Stimulated activated CD8-positive, alpha-beta memory T cell treated with anti-CD3 and anti-CD28 coated beads, Interleukin-7, amount 100 ng/mL, for 24 hours (primary cell): ENCODE measurements at places on chromosomes 13 and 19.

DNA sequence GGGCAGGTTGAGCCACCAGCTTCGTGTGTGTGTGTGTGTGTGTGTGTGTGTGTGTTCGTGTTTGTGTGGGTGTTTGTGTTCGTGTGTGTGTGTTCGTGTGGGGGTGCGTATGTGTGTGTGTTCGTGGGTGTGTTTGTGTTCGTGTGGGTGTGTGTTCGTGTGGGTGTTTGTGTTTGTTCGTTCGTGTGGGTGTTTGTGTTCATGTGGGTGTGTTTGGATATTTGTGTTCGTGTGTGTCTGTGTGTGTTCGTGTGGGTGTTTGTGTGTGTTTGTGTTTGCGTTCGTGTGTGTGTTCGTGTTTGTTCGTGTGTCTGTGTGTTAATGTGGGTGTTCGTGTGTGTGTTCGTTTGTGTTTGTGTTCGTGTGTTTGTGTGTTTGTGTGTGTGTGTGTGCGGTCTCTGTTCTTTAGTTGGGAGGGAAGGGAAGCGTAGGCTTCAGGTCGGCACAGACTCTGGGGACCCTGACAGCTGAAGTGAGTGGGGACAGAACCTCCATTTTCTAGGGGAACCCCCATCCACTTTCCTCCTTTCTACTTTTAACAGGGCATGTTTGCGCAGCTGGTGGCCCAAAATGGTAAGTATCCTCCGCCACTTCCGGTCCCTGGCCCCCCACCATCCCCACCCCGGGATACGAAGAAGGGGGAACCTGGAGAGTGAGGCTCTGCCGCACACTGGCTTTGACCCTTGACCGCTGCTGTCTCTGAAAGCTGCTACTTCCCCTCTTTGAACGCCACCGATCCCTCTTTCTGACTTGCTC is 1.6 kb downstream of the TNFSF9 start:
- no peak for DNase-seq

DNA sequence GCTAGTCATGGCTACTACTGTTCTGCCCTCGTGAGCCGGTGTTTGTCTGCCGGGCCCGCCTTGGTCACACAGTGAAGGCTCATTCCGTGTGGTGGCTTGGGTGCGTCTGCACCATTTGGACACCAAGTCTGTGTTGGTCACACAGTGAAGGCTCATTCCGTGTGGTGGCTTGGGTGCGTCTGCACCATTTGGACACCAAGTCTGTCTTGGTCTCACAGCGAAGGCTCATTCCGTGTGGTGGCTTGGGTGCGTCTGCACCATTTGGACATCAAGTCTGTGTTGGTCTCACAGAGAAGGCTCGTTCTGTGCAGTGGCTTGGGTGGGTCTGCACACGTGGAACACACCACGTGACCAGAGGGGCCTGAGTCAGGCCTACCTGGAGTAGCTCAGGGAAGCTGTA is 29.0 kb upstream of the DCUN1D2 start:
- no peak for DNase-seq

GRCh38 chr19:57558525-57558924 is 1.1 kb downstream of the ZNF550 start:
- DNase-seq: no peak

GRCh38 chr19:632579-633067 is 714 bp downstream of the POLRMT start:
- DNase-seq: no peak

DNA sequence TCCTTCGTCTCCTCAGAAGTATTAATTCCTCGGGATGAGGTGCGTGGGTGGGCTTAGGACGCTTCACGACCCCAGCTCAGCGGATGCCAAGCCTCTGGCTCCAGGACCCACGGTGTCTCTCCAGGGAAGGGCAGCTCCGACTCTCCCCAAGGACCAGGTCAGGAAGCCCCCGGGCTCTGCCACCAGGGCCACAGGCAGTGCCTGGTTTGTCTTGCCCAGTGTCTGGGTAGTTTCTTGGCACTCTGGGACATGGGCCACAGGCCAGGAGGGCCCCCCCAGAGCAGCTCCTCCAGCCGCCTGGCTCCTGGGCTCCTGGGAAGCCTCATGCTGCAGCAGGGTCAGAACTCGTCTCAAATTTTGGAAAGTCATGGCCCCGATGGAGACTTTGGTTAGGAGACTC is 2.5 kb downstream of the PROZ start:
- DNase-seq: no peak

GRCh38 chr19:2333027-2333806 is 4.7 kb downstream of the SPPL2B start:
- DNase-seq: no peak

DNA sequence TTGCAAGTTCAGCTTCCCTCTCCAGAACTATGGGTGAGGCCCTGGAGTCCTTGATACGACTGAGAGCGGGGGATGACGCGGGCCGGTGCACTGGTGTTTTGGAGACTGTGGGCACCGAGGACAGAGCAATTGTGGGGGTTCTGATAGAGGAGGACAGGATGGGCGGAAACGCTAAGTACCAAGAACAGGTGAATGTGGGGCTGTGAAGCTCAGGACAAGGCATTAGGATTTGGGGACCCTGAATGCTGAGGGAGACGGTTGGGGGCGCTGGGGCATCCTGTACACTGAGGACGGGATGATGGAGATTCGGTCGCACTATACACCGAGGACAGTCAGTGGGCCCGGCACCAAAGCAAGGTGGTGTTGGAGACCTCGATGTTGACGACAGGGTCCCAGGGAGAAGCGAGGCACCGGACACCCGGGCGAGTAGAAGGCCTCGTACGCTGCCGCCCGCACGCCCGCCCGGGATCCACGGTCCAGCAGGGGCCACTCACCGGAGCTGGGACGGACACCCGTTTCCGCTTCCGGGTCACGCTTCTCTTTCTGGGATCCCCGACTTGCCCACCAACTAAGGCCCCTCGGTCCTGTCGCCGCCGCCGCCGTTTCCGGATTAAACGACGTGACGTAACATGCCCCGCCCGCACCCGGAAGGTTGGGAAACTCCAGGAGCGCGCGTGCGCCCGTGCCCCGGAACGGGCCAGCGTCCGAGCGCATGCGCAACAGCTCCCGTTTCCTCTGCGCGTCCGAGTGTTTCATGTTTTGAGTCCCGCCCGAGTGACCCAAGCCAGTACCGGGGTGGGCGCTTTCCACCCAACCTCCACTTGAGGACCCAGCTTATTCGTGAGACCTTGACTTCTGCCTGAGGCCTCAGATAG is at the start of gene CHMP2A:
TSS of gene CHMP2A (minus strand) at position 612 of the 875 bp plus-strand sequence. CDS start 893 bp downstream, outside the sequence.
- DNase-seq: peak; percentile 98

- no peak for DNase-seq
Measured at GRCh38 chr19:37932985-37933936, 26.3 kb downstream of the SIPA1L3 start.

GRCh38 chr19:34269489-34269888 is 15.1 kb downstream of the GARRE1 start:
- DNase-seq: no peak

DNA sequence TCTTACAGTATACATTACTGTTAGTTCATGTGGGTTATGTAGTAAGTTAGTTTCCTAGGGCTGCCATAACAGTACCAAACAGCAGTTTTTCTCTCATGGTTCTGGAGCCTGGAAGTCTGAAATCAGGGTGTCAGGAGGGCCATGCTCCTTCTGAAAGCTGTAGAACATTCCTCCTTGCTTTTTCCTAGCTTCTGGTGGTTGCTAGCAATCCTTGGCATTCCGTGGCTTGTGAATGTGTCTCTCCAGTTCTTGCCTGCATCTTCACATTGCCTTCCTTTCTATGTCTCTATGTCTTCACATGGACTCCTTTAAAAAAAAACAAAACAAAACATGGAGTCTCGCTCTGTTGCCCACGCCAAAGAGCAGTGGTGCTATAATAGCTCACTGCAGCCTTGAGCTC is 95.4 kb downstream of the WDFY2 start:
- DNase-seq: no peak

- no peak for DNase-seq
Measured at GRCh38 chr13:106850973-106851650, 283.2 kb upstream of the ARGLU1 start.

DNA sequence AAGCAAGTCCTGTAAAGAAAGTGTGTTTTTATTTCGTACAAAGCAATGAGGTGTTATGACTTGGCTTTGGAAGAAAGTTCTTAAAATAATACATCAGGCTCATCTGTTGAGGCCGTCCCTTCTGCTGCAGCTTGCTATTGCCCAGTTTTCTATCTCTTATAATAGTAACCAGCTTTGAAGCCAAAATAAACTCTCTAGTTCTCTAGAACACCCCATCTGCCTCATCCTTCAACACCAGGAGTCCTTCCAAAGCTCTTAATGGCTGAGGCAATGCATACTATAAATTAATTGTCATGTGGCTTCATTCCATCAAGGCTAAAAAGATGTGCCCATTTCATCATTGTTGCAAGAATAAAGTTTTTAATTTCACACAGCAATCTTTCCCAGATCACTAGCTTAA is 49.4 kb upstream of the IPO5 start:
- DNase-seq: no peak

DNA sequence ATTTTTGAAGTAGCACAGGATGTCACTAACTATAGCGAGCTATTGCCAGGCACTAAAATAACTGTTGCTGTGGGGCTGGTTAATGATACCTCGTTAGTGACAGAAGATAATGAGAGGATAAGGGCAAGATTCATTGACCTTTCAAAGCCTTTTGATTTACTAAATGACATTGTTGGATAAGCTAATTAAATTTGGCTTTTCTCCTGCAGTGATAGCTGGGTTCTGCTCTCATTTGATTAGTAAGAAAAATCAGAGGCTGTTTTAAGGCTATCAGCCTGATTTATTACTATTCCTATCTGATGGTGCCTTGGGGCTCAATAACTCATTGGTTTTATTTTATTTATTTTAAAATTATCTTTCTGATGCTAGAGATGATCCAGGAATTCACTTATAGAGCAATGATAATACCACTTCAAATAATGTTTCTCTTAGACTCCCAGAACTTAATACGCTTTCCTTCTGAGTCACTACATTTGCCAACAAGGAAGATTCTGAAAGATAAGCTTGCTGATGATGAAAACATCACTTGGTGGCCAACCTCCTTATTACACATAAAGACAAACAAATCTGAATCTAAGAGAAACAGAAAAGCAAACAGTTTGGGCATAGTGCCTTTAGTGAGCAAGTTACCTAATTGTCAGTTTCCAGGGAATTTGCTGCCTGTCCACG is 501.3 kb upstream of the ARGLU1 start:
- DNase-seq: no peak
